GM23338 (cell line): ENCODE measurements at places on chromosomes 1 and 21. TPM values are rescaled to one million over a fixed set of nuclear protein-coding genes. Genes with fewer than 3 reads are reported as not detected.

GRCh38 chr21:32726839-32727686, 750 bp downstream of the SYNJ1 start:
- DNase-seq: peak; percentile 25

GRCh38 chr1:38465460-38465859, 394.1 kb downstream of the RRAGC start:
- DNase-seq: no peak

KRTCAP2 gene
- polyA plus RNA-seq: 579 and 628 TPM in 2 replicates

DNA sequence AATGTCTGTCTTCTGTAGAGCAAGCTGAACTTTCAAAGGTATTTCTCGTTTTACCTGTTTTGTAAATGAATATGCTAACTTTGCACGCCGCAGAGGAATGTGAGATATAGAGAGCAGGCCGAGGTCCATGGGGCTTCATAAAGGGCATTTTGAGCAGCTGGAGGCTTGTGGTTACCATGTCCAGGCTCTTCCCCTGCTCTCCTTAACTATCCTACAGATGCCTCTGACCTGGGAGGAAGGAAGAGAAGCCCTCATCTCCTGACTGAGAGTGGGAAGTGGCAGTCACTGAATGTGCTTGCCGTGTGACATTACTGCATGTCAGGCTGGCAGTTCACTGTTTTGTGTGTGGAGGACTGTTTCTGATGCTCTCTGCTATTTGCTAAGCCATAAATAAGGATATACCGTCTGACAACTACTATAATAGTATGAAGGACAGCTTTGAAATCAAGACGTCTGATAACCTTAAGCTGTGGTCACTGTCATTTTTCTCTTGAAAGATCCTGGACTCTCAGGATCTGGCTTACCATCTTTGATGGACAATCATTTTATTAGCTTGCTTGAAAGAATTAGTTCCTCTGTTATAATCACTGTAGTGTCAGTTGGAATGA, 92.2 kb downstream of the DYRK1A start:
- peak; percentile 65 for DNase-seq

CLDN17 gene
- polyA plus RNA-seq: not detected in 2 replicates

- DNase-seq: no peak
These were observed 42.1 kb downstream of the YARS1 start for GRCh38 chr1:32774950-32775634.

DNA sequence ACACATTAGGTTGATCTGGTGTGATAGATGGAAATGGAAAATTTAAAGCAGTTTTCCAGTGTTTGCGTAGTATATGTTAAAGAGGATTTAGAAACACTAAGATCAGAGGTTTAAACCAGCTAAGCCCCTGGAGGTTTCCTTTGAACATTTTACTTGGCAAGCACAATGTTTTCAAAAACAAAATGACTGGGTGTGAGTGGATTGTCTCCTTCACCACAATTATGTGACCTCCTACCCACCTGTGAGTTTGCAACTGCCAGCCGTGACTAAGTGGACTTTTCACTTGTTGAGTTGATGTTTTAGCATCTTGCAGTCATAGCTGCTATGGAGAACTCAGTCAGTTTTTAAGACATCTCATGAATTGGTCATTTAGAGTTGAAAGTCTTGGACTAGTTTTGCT, 4.7 kb downstream of the CCDC190 start:
- no peak for DNase-seq

CALML6 gene
- polyA plus RNA-seq: 0.42 TPM in 1 of 2 replicates, not detected in the other
